HEK293T (cell line): ENCODE measurements at places on chromosomes 1 and 21.
A peak's percentile ranks its signal among the peaks of the same experiment; 100 is the strongest.

- no peak for DNase-seq
Observed at GRCh38 chr1:243882276-243882675, 32.2 kb upstream of the AKT3 start.

GRCh38 chr21:43922949-43923348 lies 57.9 kb downstream of the AGPAT3 start:
- no peak for DNase-seq

- DNase-seq, result no peak
Observed at GRCh38 chr1:162083273-162083672, 13.8 kb downstream of the NOS1AP start.

GRCh38 chr21:28200726-28201125 lies 792.0 kb downstream of the LTN1 start:
- DNase-seq, result no peak

GRCh38 chr1:237134929-237135328 lies 92.9 kb downstream of the RYR2 start:
- DNase-seq, result no peak

- DNase-seq, result no peak
Observed at GRCh38 chr1:39497585-39497984, 6.1 kb downstream of the BMP8A start.

DNA sequence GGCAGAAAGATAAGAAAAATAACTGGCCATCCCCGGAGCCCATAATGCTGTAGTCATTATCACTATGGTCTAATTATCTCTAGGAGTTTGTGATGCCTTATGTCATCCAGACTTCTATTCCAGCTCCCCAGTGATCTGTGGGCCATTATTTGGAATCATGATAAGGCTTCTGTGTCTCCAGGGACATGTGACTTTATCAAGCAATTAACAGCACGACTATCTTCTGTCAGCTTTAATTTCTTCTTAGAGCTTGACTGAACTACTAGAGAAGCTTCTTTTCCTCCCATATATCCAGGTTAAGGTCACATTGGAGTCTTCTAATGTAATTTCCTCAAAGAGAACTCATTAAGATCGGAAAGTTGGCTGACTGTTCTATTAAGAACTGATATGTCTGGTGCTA lies 100.4 kb downstream of the LHX8 start:
- no peak for DNase-seq

GRCh38 chr1:212179394-212180076 lies 105.7 kb upstream of the PPP2R5A start:
- no peak for DNase-seq

DNA sequence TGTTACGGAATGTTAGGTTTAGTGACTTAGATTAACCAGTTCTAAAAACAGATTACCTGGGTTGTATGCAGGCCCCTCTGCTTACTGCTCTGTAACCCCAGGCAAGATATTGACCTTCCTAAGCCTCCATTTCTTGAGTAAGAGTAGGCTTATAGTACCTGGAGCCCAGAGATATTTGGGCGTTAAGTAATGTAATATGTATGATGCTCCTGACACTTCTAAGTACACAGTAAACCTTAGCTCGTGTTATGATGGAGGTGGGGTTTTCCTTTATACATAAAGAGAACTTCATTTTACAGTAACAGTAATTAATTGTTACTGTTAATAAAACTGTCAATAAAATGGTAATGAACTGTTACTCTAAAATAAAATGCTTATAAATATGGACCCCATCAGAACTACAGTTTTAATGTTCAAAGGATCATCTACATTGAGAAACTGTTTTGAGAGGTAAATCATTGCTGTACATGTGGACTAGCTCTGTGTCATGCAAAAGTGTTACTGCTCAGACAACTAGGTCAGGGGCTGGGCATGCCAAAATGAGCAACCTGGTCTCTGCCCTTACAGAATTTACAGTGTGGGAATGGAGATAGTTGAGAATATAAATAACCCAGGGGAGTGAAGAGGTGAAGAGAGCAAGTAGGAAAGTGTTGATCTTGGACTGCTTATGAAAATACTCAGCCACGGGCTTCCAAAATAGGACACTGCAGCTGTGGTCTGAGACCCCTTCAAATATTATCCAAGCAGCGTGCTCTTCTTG lies 26.6 kb downstream of the LRRC8C start:
- no peak for DNase-seq

GRCh38 chr1:163165119-163165518 lies 37.6 kb downstream of the RGS5 start:
- no peak for DNase-seq

DNA sequence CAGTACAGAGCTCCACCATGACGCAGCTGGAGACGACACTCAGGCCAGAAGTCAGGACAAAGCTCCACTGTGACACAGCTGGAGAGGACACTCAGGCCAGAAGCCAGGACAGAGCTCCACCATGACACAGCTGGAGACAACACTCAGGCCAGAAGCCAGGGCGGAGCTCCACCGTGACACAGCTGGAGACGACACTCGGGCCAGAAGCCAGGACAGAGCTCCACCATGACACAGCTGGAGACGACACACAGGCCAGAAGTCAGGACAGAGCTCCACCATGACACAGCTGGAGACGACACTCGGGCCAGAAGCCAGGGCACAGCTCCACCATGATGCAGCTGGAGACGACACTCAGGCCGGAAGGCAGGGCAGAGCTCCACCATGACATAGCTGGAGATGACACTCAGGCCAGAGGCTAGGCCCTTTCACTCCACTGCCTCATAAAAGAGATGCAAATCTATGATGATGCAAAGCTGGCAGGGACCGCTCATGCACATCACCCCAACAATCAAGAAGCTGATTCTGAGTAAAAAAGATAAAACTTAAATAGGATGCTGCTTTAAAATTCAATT lies 13.6 kb upstream of the OR2B11 start:
- DNase-seq, result no peak

DNA sequence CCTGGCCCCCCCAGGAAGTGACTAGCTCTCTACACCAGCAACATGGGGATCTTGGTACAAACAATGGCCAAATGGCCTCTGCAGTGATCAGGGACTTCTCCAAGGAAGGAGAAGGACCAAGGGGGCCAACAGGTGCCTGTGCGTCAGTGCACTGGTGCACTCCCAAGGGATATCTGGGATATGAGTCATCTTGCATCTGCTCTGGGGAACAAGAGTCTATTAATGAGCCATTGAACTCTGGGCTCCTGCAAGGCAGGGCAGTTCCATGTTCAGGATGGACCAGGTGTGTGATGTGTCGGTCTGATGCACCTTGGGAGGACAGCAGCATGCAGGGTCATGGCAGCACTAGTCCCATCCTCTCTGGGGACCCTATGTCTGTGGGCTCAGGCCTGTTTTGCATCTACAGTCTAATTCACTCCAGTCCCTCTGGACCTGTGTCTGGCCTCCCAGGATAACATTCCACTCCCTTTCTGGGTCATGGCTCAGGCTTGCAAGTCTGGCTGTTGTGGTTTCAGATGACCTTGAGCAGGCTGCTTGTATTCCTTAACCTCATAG lies 125.3 kb downstream of the TRABD2B start:
- DNase-seq, result no peak

- no peak for DNase-seq
Observed at GRCh38 chr1:21530368-21531016, 21.3 kb downstream of the ALPL start.

- DNase-seq, result no peak
Observed at GRCh38 chr1:89425056-89425455, 61.2 kb downstream of the GBP6 start.

- no peak for DNase-seq
Observed at GRCh38 chr1:9107136-9107535, 21.8 kb downstream of the GPR157 start.

DNA sequence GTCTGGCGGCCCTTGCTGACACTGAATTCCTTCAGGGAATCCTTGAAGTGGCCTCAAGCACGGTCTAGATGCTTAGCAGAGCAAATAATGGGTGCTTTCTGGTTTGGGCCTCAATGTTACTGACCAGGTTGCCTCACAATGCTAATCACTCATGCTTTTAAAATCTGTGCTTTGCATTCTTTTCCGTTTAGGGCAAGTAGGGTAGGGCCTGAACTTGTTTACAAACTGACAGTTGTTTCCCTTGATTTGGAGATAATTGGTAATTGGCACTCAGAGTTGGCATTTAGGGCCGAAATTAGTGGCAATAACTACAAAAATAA lies 1.4 kb downstream of the VPS13D start:
- DNase-seq, result no peak

GRCh38 chr1:35298464-35298863 lies 30.0 kb downstream of the ZMYM4 start:
- DNase-seq, result peak; percentile 14

DNA sequence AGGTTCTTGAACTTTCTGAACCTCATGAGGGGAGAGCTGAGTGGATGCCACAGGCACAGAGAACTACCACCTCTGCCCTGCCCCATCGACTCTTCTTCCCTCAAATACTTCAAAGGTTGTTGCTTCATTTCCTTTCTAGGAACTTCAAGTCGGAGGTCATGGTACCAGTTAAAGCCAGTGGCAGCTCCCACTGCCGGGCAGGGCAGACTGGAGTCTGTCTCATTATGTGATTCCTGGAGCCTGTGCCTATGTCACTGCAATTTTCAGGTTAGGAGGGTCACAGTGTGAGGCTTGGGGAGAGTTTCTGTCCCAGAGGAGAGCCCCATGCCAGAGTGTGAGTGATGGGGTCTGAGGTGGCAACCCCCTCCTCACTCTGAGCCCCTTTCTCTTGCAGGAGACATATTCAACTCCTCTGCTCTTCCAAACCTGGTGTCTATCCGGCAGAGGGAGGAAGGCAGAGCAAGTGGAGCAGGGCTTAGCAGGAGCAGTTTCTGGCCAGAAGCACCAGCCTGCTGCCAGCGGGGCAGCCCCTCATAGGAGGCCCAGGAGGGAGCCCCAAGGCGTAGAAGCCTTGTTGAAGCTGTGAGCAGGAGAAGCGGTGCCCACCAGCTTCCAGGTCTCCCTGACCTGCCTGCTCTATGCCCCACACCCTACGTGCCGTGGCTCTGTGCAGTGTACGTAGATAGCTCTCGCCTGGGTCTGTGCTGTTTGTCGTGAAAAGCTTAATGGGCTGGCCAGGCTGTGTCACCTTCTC lies 29.3 kb downstream of the CAMK1G start:
- no peak for DNase-seq

DNA sequence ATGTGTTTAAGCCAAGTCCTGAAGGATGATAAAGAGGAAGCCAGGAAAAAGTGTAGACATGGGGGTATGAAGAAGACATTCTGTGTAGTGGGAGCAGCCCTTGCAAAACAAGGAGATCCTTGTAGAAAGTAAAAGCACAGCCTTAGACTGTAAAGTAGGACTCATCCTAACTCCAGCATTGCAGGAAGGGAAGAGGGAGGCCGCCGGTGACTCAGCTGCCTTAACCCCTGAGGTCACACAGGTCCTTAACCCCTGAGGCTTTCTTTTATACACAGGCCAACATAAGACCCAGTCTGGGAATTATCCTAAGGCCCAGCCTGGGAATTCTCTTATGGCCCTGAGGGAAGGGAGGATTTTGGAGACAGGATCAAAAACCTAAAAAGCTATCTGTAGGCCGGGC lies 18.0 kb downstream of the PGM1 start:
- no peak for DNase-seq

- no peak for DNase-seq
Observed at GRCh38 chr1:50720457-50721053, 239.5 kb downstream of the FAF1 start.

- DNase-seq, result no peak
Observed at GRCh38 chr1:115666702-115667101, 24.9 kb downstream of the VANGL1 start.
